ENCODE measurements at places on chromosomes 2 and 18.
A peak's percentile ranks its signal among the peaks of the same experiment; 100 is the strongest.

GRCh38 chr2:105244451-105244850, 2.9 kb downstream of the GPR45 start:
- no peak for DNase-seq

- no peak for DNase-seq
Measured at GRCh38 chr2:173553593-173553992, 198.9 kb downstream of the CDCA7 start.

DNA sequence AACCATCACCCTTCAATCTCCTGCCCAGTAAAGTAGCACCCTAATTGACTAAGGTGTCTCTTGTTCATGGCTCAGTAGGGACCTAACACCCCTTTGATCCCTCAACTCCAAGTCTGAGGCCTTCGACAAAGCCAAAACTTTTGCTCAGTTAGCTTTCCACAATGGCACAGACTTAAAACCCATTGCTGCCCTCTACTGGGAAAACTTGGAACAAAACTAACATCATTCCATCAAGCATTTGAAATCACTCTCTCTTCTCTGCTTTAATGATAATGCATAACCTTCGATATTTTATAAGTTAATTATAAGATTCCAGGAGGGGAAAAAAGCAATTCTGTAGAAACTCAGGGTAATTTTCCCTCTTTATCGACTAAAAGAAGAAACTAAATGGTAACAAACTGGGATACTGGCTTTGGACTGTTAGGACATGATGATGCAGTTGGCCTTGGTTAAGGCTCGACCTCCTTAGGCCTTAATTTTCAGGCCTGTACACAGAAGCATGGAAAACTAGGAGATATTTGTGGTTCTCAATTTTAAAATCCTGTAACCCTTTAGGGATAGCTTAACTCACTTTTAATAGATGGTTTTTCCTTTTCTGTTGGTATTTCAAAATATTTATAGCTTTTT, 127.8 kb downstream of the STK39 start:
- DNase-seq: peak; percentile 28

DNA sequence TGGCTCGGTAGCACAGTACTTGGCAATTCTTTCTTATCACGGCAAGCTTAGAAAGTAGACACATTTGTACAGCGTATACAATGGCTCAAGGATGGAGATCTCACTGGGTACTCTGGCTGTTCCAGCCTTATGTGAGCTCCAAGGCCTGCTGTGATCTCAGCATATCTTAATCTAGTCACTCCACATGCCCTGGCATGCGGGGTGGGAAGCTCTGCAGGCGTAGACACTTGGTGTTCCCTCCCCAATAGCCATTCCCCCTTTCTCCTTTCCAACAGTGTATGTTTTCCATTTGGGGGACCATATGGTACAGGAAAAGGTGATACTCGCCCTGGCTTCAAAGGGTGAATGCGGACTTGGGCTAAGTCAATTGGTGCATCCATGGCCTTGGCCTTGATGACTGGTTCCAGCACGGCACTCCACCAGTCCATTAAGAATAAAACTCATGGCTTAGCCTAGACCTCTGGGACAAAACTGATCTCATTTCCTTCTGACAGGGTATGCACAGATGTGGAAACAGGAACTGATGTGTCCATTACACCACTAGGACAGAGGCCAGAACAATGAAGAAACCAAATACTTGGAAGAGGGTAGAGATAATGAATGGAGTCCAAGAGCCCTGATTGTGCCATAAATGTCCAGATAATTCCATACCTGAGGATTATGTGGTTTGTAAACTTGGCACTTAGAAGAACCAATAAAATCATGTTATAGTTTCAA, 28.4 kb downstream of the TGIF1 start:
- no peak for DNase-seq

- no peak for DNase-seq
Measured at GRCh38 chr2:156536534-156536933, 100.4 kb downstream of the GPD2 start.

- DNase-seq: no peak
Measured at GRCh38 chr2:63819256-63819655, 22.4 kb upstream of the UGP2 start.

GRCh38 chr2:229832510-229832898, 89.3 kb downstream of the TRIP12 start:
- no peak for DNase-seq

- no peak for DNase-seq
Measured at GRCh38 chr18:71743634-71744033, 800.5 kb downstream of the CBLN2 start.

- no peak for DNase-seq
Measured at GRCh38 chr2:67612576-67613042, 215.5 kb downstream of the ETAA1 start.

DNA sequence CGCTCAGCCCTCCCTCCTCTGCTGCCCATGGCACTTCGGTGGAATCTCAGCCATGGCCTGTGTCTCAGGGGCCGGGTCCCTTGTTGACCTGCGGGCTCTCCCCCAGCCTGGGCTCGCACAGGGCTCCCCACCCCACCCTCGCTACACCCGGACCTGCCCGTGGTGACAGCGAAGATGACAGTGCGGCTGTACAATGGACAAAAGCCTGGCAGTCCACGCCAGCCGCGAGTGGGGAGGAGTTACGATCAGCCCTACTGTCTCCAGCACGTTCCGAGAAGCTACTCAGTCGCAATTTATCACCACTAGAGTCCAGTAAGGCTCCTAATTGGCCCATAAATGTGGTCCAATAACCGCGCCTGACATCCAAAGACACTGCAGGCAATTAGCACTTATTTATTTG, 31.6 kb downstream of the GBX2 start:
- no peak for DNase-seq

DNA sequence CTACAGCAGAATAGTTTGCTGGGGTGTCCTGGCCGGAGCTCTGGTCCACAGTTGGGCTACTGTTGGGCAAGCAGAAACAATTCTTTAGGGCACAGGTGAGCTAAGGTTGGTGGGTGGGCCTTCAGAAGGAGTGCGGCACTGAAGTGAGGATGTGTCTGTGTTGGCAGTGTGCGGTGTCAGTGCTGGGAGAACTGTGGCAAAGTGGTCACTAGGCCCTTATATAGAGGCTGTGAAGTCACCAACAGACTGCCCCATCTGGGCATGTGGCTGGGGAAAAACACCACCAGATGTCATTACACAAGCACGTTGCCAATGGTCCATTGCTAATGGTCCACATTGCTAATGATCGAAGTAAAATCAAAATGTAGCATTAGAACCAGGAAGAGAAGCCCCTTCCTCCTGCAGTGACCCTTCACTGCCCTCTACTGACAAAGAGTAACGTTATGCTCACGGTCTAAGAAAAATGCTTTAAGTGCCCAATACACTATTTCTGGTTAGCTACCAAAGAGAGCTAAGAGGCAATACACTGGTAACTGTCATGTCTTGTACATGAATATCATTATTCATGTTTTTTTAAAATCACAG, 21.3 kb downstream of the SCN1A start:
- no peak for DNase-seq

DNA sequence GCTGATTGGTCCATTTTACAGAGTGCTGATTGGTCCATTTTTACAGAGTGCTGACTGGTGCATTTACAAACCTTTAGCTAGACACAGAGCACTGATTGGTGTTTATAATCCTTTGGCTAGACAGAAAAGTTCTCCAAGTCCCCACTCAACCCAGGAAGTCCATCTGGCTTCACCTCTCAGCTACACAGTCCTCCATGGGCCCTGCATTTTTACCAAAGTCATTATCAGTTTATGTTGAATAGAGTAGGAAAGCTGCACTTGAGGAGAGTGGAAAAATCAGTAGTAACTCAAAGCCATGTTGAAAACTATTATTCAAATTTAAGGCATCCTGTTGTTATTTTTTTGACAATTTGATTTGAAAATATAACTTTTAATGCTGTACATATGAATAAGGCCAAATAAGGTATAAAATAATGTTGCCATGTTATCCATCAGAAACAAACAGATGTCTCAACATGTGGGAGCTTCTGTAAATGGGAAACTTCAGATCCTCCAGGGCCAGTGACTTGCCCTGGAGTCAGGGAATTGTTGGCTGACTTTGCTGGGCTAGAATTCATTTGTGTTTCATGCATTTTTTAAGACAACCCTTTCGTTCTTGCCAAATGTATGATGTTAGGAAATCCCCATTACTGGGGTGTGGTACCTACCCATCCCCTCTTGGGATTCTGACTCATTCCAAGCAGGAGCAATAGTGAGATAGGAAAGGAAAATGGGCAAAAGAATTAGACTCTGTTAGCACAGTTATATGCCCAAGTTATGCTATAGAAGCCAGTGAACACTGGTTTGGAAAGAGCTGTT, 37.8 kb upstream of the CCDC195 start:
- no peak for DNase-seq

DNA sequence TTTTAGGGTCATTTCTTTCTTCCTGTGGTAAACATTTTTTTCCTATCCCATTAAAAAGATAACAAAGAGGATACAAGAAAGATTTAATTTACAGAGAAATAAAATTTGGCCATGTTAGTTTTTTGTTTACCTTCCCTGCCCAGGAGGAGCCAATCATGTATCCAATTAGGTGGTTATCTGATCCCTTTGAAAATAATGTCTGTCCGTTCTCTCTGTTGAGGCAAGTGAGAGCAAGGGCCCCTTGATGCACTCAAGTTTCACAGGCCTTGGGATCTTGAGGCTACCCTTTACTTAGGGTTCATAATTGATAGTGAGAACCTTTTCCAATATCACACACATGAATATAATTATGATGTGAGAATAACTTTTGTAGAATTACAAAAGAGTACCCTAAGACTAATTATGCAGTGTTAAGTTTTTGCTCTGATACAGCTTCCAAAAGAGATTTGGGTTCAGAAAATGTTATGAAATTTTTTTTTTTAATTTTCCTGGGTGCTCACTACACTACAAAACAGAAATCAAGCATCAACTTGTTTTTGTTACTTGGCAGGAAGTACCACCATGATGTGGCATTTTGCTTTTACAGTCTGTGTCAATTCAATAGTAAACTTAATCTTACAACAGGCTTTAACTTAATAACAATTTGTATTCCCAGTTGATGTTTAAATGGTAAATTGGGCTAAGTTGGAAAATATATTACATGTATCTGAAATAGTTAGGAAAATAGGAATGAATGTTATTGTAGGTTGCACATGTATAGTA, 42.0 kb downstream of the AFTPH start:
- no peak for DNase-seq

DNA sequence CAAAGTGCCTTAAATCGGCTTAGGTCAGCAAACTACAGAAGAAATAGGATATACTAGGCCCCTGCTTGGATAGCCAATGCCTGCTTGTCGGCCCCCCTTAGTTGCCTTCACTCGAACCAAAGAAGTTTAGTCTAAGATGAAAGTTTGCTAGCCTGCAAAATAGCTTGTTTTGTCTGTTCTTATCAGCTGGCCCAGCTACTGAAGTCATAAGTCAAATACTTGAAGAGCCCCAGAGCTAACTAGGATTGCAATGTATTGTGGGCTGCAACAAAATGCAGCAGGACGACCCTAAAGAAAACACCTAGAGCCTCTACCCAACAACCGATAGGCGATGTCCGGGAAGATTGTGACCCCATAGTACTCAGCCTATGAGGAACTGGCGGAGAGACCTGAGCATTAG, 183.5 kb upstream of the HS6ST1 start:
- no peak for DNase-seq

- no peak for DNase-seq
Measured at GRCh38 chr2:131035112-131035825, 58.0 kb downstream of the FAM168B start.

DNA sequence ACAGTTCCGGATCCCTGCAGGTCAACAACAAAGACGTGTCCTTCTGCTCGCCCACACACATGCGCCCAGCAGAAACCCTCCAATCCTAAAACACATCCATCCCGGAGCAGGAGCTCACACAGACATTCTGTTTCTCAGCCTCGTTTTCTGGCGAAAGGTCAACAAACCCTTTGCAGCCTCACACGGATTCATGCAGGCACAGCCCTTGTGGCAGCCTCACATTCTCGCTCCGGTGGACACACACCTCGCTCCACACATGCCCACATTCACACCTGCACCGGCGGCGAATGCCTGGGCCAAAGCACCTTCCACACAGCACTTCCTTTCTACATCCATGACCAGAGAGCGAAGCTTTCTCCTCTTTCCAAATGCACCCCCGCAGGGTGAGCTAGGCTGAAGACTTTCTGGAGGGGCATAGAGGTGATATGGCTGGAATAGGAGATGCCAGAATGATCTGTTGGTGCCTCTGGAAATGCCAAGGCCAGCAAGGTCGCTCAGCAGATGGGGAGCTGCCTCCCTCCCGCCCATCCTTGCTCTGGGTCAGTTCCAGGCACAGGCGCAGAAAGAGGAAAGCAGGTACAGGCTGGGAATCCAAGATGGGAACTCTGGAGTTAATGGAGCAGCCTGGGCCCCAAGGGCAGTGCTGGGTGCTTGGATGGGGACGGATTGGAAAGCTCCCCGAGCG, 88.8 kb downstream of the CELF4 start:
- DNase-seq: no peak

- DNase-seq: peak; percentile 40
Measured at GRCh38 chr2:4556135-4556896, 852.9 kb downstream of the DCDC2C start.

GRCh38 chr18:32468147-32468845, 2.4 kb downstream of the GAREM1 start:
- DNase-seq: no peak

- no peak for DNase-seq
Measured at GRCh38 chr2:174786066-174786725, 21.9 kb upstream of the CHRNA1 start.

DNA sequence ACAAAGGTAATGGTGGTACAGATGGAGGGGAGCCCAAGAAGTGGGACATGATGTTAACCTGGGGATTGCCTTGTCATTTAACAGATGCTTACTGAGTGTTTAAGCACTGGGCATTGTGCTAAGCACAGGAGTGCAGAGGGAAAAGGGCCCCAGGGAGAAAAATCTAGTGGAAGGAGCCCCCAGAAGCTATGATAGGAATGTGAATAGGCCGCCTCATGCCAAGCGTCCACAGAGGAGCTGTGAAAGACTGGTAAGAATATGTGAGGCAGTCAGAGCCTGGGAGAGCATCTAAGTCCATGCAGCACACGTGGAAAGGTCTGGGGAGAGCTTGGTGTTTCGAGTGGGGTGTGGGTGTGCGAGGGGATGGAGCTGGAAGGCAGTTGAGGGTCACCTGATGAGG, 5.5 kb downstream of the ZNF532 start:
- DNase-seq: no peak

DNA sequence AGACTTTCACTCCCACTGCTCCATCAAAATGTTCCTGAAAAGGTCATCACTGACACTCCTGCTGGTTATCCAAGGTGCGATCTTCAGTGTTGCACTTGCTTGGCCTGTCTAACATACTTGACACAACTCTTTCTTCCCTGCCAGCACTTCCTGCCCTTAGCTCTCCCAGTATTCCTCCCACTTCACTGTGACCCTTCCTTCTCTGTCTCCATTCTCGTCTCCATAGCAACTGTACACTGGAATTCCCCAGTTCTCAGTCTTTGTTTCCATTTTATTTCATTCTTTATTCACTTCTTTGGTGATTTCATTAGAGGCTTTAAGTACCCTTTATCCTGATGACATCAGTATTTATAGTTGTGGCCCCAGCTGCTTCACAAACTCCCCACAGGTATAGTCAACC, 333.0 kb downstream of the IRS1 start:
- DNase-seq: no peak

- DNase-seq: no peak
Measured at GRCh38 chr2:173407176-173407575, 52.5 kb downstream of the CDCA7 start.

Data from urothelium cell line (cell line).